ENCODE measurements at places on chromosomes 12 and 14. TPM values are rescaled to one million over a fixed set of nuclear protein-coding genes. Genes with fewer than 3 reads are reported as not detected.

CIROP gene
- not detected for total RNA-seq

GDF11 gene
- total RNA-seq, result 3.8 TPM

MANSC1 gene
- total RNA-seq, result 4.6 TPM

KRT6C gene
- not detected for total RNA-seq

DTX3 gene
- 16.2 TPM for total RNA-seq

DNAI7 gene
- total RNA-seq, result 0.08 TPM

STAT2 gene
- total RNA-seq, result 12.6 TPM

SIX1 gene
- total RNA-seq, result 7.5 TPM

USP44 gene
- 0.20 TPM for total RNA-seq

TCL1B gene
- not detected for total RNA-seq

BICDL1 gene
- 4.1 TPM for total RNA-seq

GNG2 gene
- 2.8 TPM for total RNA-seq

LYZ gene
- 0.05 TPM for total RNA-seq

SIVA1 gene
- 184 TPM for total RNA-seq

ACSM4 gene
- total RNA-seq, result not detected

RHEBL1 gene
- total RNA-seq, result 4.9 TPM

ZBTB1 gene
- 24.2 TPM for total RNA-seq

TAS2R7 gene
- not detected for total RNA-seq

HOXC4 gene
- 2.8 TPM for total RNA-seq

DCD gene
- total RNA-seq, result not detected

ACACB gene
- total RNA-seq, result 11.9 TPM

NGB gene
- total RNA-seq, result not detected

C12orf56 gene
- total RNA-seq, result 0.03 TPM

SPRING1 gene
- total RNA-seq, result 23.1 TPM

OR6C3 gene
- total RNA-seq, result not detected

LRRC10 gene
- not detected for total RNA-seq

CCDC175 gene
- total RNA-seq, result not detected

IFNG-AS1 gene
- total RNA-seq, result not detected

SYCP3 gene
- not detected for total RNA-seq

KRT72 gene
- total RNA-seq, result not detected

CDK17 gene
- total RNA-seq, result 18.0 TPM

CLEC9A gene
- not detected for total RNA-seq

ITPR2 gene
- 2.8 TPM for total RNA-seq

ETFRF1 gene
- 7.7 TPM for total RNA-seq

KRR1 gene
- 56.3 TPM for total RNA-seq

POTEG gene
- not detected for total RNA-seq

PLEKHD1 gene
- 0.02 TPM for total RNA-seq

MYG1 gene
- total RNA-seq, result 85.5 TPM

DEGS2 gene
- total RNA-seq, result 2.1 TPM

PLBD1 gene
- 4.6 TPM for total RNA-seq

TSPAN11 gene
- 0.10 TPM for total RNA-seq

KLHDC1 gene
- 0.30 TPM for total RNA-seq

SDR9C7 gene
- total RNA-seq, result not detected

PCNX4 gene
- 28.1 TPM for total RNA-seq

MYF6 gene
- total RNA-seq, result not detected

SPATA7 gene
- 4.0 TPM for total RNA-seq

ZDHHC22 gene
- 0.23 TPM for total RNA-seq

MYO1H gene
- not detected for total RNA-seq

KRT8 gene
- total RNA-seq, result 5,083 TPM

GPRC5A gene
- total RNA-seq, result 290 TPM

KCNH5 gene
- not detected for total RNA-seq

CCND2 gene
- total RNA-seq, result not detected

AGAP2 gene
- total RNA-seq, result 0.12 TPM

SIX6 gene
- not detected for total RNA-seq

TPPP2 gene
- not detected for total RNA-seq

CDH24 gene
- 3.2 TPM for total RNA-seq

SART3 gene
- 37.6 TPM for total RNA-seq

All from A549 treated with Hydrocortisone at 1 μM for 4 hours (cell line).